ENCODE measurements at places on chromosomes 7 and 10.

DNA sequence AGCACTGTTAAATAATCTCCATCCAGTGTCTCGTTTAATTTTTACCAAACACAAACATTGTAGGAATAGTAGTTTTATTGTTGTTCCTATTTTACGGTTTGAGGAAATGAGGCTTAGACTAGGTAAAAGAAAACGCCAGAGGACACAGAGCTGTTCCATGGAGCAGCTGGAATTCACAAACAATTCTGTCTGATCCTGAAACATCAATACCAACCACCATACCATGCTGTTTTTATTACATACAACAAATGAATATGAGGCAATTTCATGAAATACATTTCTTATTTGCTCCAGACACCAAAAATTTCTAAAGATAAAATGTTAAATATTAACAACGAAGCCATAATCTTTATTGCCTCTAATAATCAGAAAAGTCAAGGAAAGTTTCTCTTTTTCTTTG is 9.4 kb downstream of the MALRD1 start:
- no peaks in the 10 kb centered on the region for H3K4me1 ChIP-seq
- H3K36me3 ChIP-seq: no peaks in the 10 kb centered on the region
- no peak for DNase-seq
- H3K4me3 ChIP-seq: no peak overlapping the region

DNA sequence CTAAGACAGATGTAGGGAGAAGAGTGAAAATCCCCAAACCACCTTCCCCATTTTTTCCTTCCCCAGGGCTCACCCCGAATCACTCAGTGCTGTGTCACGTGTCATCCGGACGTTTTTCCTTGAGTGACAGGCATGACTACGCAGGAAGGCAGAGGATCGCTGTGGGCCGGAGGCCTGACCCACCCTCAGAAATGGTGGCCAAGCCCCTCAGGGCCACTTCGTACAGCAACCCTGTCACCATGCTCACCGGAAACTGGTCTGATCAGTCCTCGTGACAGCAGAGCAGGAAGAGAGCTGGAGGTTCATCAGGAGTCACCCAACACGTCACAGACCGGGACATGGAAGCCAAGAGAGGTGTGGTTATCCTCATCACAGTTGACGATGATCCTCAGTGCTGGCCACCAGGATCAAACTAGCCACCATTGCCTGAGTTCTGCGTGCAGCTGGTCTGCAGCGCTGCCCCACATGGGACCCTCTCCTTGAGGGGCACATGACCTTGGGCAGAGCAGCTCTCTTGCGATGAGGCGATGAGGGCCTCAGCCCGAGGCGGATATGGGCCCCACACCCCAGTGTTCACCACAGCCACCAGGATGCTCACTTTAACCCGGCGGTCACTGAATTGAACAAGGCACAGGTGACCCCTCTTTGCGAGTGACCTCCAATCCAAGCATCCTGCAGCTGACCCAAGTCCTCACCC is 99.3 kb upstream of the INSIG1 start:
- H3K27me3 ChIP-seq: no peaks in the 10 kb centered on the region
- no peak overlapping the region for H3K27ac ChIP-seq
- H3K4me1 ChIP-seq: no peaks in the 10 kb centered on the region
- no peaks in the 10 kb centered on the region for H3K36me3 ChIP-seq

DNA sequence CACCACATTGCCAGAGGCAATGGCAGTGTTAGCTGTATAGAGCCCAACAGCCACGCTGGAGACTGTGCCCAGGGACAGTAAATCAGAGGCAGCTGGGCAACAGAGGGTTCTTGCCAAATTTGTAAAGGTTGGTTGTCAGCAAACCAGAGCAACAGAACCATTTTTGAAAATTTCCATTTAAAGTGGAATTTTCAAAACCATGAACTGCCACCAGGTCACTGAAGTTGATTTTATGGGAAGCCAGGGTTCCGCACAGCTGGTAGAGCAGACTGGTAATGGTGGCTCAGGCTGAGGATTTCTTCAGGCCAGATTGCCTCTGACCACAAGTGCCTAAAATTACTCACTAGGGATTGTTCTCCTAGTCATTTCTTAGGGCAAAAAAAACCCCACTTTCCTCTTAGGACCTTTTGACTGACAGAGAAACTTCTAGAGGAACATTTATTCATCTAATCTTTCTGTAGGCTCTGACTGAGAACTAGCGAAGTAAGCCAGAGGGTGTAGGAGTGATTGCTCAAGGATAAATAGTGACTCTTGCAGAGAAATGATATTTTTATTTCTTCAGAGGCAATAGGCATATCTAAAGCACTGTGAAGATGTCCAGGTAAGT is 342.4 kb downstream of the BBS9 start:
- no peak overlapping the region for H3K4me3 ChIP-seq
- H3K36me3 ChIP-seq: no peaks in the 10 kb centered on the region
- H3K27ac ChIP-seq: no peak overlapping the region
- H3K27me3 ChIP-seq: no peaks in the 10 kb centered on the region

DNA sequence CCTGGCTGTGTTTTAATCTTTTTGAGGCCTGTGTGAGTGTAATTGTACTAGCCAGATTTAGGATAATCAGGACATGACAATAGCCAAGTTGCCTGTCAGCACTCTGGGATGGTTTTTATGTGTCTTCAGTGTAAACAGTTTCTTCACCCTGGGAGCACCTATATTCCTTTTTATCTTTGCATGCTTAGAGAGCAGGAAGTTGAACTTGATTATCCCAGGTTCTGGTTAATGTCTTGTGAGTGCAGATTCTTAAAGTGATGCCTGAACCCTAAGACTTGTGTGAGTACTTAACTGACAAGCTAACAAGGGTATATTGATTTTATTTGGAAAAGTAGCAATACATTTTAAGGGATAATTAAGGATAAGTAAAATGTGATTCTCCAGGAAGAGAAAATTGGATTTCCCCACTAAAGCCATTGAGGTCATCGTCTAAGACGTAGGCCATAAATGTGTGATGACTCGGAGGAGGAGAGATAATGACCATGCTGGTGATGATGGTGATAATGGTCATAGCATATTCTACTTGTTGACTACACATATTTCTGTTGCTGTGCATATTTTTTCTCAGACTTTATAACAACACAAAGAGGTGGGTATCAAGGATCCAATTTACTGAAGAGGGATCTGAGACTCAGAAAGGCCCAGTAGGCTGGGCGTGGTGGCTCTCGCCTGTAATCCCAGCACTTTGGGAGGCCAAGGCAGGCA is 234.7 kb downstream of the CAMK1D start:
- H3K4me3 ChIP-seq: no peak overlapping the region
- no peak overlapping the region for H3K27ac ChIP-seq
- no peaks in the 10 kb centered on the region for H3K36me3 ChIP-seq
- H3K27me3 ChIP-seq: no peaks in the 10 kb centered on the region

DNA sequence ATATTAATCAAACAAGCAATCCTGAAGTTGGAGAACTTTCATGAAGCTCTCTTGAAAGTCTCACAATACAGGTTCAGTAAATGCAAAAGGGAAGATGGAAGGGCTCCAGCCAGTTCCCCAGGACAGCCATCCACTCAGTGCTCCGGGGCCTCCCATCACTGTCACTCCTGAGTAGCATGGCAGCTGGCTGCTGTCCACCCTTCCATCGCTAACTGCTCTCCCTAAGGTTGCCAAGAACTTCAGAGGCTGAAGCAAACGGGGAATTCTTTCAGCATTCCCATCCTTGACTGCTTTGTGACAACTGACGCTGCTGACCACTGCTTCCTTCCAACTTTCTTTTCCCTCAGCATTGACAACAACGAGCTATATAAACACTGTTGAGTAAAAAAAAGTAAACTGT is 69.1 kb downstream of the VPS41 start:
- DNase-seq: no peak
- no peaks in the 10 kb centered on the region for H3K27me3 ChIP-seq
- H3K36me3 ChIP-seq: no peaks in the 10 kb centered on the region
- no peak overlapping the region for H3K27ac ChIP-seq
- no peak overlapping the region for H3K4me3 ChIP-seq

DNA sequence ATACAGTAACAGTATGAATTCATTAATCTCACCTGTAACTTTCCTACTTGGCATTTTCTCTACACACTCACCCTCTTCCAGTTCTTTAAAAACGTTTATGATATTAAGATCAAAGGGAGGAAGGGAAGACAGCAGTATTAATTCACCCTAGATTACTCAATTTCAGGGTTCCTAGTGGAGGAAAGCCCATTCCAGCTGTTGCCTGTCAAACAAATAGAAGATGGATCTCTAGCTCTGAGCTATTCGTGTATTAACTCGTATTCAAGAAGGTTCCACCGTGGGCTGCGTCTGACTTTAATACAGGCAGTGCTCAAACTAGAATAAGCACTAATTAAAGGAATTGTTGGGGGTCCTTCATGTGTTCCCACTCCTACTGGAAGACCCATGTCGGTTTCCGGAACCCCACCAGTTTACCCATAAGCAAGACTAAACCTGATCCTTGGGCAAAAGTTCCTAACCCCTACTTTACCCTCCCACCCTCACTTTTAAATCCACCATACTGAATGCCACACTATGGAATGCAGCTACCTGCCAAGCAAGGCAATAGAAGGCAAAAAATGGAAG is 2.1 kb downstream of the NANOS1 start:
- H3K27ac ChIP-seq: no peak overlapping the region
- no peak overlapping the region for H3K4me3 ChIP-seq
- peaks cover 39% of the 10 kb centered on the region for H3K36me3 ChIP-seq
- H3K4me1 ChIP-seq: peaks cover 34% of the 10 kb centered on the region

DNA sequence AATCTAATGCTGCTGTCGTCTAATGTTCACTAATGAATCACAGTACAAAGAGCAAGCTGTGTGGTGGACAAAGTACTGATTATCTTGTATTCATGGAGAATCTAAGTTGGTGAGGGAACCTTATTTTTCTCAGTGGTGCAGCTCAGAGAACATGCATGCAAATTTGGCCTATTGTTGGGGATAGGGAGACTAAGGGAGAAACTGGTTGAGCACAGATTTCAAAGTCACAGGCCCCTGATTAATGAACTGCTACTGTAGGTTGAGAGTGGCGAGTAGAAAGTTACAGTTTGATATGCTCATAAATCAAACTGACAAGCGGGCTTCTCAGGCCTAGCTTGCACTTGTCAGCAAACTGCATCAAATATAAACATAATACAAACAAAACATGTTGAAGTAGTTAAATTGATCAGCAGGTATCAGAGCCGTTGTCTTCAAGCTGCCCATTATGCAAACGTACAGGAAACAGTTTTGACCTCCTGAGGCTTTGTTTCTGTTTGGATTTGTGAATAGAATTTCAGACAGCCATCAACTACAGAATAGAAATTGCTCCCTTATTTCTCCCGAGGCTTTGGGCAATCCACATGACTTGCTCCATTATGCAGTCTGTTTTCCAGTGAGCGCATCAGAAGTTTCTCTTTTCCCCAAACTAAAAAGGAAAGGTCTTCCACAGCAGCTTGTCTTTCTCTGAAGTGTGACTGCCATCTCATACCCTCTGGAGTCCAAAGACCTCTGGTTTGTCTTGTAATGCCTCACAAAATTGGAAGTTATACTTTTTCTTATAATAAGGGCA is 215.8 kb downstream of the FOXP2 start:
- DNase-seq: no peak
- no peak overlapping the region for H3K4me3 ChIP-seq
- no peaks in the 10 kb centered on the region for H3K36me3 ChIP-seq

DNA sequence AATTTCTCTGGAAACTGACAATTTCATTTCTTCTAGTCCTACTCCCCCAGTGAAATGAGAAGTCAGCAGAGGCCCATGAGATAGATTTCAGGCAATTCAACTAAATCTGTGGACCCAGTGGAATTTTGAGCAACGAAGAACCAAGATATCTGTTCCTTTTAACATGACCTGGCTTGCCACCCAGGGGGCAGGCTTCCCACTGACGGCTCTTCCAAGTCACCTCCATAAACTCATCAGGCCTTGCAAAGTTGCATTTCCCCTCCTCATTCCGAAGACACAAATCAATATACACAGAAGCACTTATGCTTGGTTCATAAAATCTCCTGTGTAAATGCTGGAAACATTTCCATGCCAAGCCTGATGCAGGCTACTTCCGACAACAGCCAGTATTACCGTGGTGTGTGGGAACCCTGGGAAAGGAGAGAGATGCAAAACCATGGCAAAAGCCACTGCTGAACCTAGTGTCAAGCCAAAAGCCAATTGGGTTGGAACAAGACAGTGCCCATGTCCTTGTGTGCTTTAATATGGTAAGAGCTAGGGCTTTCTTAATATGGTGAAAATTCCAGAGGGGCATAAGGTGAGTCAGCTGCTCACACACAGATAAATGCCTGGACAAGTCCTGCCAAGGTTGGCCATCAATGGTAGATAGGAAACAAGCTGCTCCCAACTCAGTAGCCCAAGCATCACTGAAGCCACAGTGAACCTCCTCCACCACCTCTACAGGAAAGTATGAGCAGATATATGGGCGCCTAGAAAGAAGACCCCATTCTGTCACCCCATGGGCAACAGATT is 1.6 kb downstream of the FRMD4A start:
- H3K27me3 ChIP-seq: peaks cover 61% of the 10 kb centered on the region
- no peak overlapping the region for H3K4me3 ChIP-seq
- DNase-seq: no peak
- H3K27ac ChIP-seq: no peak overlapping the region
- H3K4me1 ChIP-seq: no peaks in the 10 kb centered on the region
- H3K36me3 ChIP-seq: no peaks in the 10 kb centered on the region

- no peak for DNase-seq
- peaks cover 41% of the 10 kb centered on the region for H3K4me1 ChIP-seq
- H3K4me3 ChIP-seq: no peak overlapping the region
- no peak overlapping the region for H3K27ac ChIP-seq
Measured at GRCh38 chr10:73758704-73759511, 14.7 kb downstream of the SEC24C start.

- no peak for DNase-seq
- H3K27me3 ChIP-seq: peaks cover 7% of the 10 kb centered on the region
- H3K36me3 ChIP-seq: no peaks in the 10 kb centered on the region
- no peak overlapping the region for H3K27ac ChIP-seq
- no peaks in the 10 kb centered on the region for H3K4me1 ChIP-seq
Measured at GRCh38 chr10:2964632-2965296, 102.6 kb upstream of the PFKP start.

DNA sequence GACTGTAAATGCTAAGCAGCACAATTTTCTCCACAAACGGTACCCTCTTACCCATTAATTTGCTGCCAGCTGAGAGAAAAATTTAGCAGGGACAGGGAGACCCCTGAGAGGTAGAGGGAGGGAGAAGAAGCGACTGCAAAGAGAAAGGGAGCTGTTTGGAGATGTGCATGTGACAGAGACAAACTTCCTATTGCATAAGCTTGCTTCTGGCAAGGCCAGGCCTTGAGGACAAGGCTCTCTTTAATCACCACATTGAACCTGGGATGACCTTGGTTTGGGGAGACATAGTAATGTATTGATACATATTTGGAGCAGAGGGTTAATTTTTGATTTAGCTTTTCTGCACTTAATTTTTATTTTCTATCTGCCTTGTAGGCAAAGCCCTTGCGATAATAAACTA is 31.1 kb upstream of the HIBADH start:
- H3K4me3 ChIP-seq: no peak overlapping the region
- no peak overlapping the region for H3K27ac ChIP-seq
- H3K36me3 ChIP-seq: no peaks in the 10 kb centered on the region

Measured in HCT116 (cell line).